Endothelial cell of umbilical vein (primary cell): ENCODE measurements at places on chromosomes 12 and 14.

- no peak for DNase-seq
Observed at GRCh38 chr12:125688881-125689280, 623.6 kb downstream of the AACS start.

- no peak for DNase-seq
Observed at GRCh38 chr12:63948211-63948610, 103.7 kb downstream of the SRGAP1 start.

- DNase-seq = peak; percentile 36
Observed at GRCh38 chr14:95361373-95362137, 41.8 kb upstream of the CLMN start.

- DNase-seq = no peak
Observed at GRCh38 chr12:122935318-122935717, 30.9 kb downstream of the ABCB9 start.

- no peak for DNase-seq
Observed at GRCh38 chr14:61467296-61467695, 145.9 kb downstream of the PRKCH start.

DNA sequence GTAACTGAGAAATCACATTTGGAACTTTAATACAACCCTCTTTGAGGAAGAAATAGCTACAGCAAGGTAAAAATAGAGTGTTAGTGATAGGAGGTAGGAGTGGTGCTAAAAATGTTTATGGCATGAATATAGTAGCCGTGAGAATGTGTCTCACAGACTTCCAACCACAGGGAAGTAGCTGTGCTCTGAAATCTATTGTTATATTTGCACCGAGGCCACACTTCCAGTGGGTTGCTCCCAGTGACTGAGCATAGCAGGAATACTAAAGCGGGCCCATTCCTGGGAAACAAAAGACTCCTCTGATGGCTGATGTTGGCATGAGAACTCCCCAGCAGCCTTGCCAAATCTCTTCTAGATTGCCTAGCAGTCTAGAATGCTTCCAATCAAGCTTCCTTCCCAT lies 174.1 kb upstream of the PLXNC1 start:
- no peak for DNase-seq

- no peak for DNase-seq
Observed at GRCh38 chr12:128715485-128715884, 108.3 kb downstream of the SLC15A4 start.

DNA sequence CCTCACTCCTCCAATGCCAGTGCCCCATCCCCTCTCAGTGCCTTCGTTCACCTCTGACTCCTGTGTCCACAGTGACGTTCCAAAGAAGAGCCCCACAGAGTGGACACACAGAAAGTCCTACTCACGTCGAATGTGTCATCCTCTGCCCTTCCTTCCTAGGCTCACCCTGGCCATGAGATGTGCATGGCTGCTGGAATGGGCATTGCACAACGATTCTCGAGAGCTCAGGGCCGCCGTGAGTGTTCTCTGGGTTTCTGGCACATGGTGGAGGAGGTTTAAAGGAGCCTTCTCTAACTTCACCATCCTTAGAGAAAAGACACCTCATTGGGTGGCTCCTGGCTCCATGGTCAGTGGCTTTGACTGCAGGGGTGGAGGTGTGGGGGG lies 12.8 kb upstream of the CEP170B start:
- DNase-seq = no peak

- DNase-seq = no peak
Observed at GRCh38 chr14:97641827-97642226, 844.6 kb downstream of the VRK1 start.

DNA sequence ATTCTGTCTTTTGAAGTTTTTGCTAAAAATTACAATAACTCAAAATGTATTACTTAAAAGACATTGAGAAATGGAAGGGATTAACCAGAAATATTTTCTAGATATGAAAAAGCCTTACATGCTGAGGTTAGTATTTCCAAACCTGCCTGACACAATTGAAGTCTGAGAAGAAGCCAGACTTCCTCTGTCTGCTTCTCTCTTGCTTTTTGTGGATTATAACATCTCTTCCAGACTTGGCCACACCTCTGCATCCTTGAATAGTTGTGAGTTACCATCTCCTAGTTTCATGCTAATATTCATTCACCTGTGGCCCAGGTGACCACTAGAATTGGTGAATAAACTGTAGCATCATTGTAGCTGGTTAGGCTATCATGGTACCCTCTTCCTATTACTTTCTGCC lies 497.6 kb downstream of the SLC16A7 start:
- DNase-seq = no peak

GRCh38 chr12:77231501-77231918 lies 166.1 kb upstream of the E2F7 start:
- peak; percentile 93 for DNase-seq

DNA sequence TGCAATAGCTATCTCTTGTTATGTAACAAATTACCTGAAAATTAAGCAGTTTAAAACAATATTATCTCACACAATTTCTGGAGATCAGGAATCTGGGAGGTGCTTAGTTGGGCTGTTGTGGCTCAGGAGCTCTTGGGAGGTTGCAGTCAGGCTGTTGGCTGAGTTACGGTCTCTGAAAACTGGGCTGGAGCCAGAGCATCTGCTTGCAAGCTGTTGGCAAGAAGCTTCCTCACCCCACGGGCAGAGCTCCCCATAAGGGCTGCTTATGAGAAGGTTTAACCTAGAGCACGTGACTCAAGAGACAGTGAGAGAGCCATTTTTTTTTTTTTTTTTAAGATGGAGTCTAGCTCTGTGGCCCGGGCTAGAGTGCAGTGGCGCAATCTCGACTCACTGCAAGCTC lies 346.8 kb downstream of the ATP23 start:
- DNase-seq = no peak

GRCh38 chr14:99936738-99937474 lies 128.3 kb upstream of the EVL start:
- no peak for DNase-seq

DNA sequence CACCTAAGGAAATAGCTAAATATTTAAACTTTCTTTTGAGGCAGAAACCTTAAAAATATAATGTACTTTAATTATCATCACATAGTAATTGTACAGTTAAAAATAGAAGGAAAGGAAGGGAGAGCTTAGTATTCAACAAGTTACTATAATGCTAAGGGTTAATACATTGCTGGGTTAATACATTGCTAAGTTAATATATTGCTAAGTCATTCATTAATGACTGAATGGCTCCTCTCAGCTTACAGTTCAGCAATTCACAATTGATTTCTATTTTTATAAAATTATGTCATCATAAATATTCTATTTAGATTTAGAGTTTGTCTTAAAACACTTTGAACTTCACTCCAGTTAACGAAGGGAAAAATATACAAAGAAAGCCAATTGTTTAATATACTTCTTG lies 207.9 kb downstream of the BMP4 start:
- DNase-seq = no peak

DNA sequence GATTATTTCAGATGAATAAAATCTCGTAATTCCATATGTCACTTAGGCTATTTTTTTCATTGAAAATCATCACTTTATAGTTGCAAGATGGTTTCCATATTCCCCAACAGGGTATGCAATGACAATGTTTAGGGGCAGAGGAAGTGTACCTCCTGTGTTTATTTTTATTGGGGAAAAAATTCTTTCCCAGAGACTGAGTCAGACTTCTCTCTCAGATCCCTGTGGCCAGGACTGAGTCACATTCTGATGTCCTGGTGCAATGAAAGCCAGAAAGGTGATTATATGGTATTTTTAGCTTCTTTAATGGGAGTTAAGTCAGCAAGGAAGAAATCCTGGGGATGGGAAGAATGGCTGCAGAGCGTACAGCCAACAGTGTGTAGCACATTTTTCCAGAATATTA lies 196.9 kb upstream of the ALG10 start:
- DNase-seq = no peak

- no peak for DNase-seq
Observed at GRCh38 chr12:109537136-109537535, 36.2 kb downstream of the MMAB start.

- DNase-seq = no peak
Observed at GRCh38 chr14:105187935-105188524, 6.9 kb upstream of the NUDT14 start.

DNA sequence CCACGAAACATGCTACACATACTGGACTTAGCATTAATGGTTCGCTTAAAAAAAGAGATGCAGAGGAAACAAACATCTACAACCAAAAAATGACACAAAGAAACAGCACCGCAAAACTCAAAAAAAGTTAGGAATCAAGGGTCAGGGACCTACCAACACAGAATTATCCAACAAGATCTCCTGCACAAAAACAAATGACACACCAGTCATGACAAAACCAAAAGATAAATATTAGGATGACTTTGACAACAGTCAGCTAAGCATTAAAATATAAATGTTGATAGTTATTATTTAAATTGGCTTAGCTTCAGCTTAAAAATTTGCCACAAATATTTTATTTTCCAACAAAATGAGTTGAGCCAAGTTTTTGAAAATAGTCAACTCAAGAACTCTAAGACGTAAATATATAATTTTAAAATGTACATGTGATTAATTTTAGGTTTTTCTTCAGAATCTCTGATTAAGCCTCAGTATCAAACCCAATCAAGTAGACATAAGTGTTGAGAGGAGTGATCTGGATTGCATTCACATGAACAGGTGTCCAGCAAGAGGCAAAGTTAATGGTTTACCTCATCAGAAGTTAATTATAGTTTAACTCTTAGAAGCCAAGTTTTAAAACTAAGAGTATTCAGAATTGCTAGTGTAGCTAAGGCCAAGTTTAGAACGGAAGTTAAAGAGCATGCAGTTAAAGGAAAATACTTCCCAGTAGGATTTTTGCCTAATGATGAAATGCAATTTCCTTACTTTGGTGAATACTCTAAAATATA lies 79.9 kb downstream of the HEATR5A start:
- no peak for DNase-seq

- no peak for DNase-seq
Observed at GRCh38 chr14:32009976-32010581, 67.0 kb upstream of the ARHGAP5 start.

DNA sequence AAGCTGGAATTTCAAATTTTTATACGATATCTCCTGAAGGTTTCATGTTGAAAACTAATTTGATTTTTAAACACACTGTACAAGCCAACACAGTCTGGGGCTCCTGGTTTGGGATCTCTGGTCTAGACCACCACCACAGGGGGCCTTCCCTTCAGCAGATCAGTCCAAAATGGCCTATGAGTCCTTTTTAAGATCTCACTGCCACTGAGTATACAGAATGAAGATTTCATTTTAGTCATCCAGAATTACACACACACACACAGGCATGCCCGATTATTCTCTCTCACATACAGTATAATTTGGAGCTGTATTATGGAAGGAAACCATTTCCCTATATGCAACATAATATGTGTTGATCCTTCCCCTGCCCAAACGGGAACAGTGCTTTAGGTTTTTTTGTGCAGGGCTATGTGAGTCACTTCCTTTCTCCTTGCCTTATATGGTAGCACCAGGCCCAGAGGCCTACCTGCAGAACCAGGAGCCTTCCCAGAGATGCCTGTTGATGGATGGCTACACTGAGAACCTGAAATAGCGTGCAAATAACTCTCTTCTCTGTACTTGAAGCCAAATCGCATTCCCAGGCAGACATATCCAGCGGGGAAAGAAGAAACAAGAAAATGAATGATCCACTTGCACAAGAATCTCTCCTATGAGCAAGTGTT lies 28.1 kb upstream of the WNK1 start:
- no peak for DNase-seq

DNA sequence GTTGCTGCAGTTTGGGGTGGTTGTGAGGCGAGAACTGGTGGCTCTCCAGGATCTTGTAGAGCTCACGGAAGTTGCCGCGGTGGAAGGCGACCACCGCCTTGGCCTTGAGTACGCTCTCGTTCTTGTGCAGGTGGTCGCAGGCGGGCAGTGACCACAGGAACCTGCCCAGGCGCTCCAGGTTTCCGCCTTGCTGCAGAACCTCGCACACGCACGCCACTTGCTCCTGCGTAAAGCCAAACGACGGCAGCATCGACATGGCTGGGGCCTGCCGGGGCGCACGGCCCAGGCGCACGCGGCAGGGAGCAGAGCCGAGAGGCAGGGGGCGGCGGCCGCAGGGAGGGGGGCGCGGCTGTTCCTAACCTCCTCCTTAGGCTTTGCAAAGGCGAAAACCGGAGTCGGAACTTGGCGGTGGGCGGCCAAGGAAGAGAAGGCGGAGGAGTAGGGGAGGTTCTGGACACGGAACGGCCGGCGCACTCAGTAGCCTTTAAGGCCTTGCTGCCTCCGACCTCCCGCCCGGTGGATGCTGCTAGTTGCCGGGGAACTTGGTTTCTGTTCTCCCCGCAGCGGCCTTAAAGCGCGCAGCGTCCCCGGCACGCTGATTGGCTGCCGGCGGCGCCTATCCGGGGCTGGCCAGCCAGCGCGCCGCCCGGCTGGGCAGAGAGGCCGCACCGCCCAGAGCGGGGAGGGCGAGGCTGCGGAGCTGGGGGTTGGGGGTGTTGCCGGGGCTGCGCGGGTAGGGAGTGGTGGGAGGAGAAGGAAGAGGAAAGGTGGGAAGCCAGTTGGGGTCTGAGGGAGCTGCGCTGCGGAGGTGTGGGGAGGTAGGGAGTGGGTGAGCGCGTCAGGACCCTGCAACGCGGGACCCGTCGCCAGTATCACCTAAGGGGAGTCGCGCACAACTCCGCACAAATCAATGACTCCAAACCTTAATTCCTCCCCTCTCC lies at the start of gene SIX1:
Gene SIX1 (minus strand): TSS at position 544 of the 941 bp plus-strand sequence. CDS start 288 bp downstream, at position 256.
- peak; percentile 83 for DNase-seq

DNA sequence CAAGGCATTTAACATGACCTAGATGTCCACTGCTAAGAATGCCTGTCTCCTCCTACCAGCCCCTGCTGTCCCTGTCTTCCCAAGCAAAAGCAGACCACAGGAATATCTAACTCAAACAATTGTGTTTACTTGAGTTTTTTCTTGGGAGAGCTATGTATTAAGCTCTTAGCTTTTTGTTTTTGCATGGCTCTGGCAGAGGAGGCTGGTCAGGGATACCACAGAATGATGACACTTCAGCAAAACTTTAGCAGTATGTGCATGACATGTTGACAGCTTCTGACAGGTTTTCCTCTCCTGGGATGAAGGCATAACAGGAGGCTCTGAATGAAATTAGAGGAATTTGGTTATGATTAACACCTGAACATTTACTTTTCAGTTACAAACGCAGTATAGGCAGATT lies 6.9 kb downstream of the TMBIM6 start:
- no peak for DNase-seq

DNA sequence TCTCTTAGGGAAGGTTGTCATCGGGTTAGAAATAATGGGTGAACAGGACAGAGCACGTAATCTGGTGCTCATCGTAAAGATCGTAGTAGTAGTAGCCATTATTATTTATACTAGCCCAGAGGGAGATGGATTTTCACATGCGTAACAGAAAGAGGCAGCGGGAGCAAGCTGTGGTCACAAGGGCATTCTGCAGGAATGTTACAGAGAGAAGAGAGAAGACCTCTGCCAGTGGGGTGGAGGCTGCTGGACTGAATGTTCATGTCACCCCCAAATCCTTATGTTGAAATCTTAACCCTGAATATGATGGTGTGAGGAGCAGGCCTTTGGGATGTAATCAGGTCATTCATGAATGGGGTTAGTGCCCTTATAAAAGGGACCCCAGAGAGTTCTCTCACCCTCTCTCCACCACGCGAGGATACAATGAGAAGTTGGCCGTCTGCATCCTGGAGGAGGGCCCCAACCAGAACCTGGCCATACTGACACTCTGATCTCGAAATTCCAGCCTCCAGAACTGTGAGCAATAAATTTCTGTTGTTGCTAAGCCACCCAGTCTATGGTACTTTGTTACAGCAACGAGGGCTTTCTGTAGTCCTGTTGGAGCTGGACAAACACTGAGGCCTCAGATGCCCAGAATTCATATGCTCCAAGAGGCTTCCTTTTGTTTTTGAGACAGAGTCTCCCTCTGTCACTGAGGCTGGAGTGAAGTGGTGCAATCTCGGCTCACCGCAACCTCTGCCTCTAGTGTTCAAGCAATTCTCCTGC lies 131.2 kb upstream of the MED13L start:
- DNase-seq = no peak
